ENCODE measurements at places on chromosomes 3 and 15.

- DNase-seq = no peak
Measured at GRCh38 chr3:194713299-194714136, 27.8 kb downstream of the FAM43A start.

GRCh38 chr3:117135207-117135606, 425.6 kb downstream of the TUSC7 start:
- DNase-seq = no peak

DNA sequence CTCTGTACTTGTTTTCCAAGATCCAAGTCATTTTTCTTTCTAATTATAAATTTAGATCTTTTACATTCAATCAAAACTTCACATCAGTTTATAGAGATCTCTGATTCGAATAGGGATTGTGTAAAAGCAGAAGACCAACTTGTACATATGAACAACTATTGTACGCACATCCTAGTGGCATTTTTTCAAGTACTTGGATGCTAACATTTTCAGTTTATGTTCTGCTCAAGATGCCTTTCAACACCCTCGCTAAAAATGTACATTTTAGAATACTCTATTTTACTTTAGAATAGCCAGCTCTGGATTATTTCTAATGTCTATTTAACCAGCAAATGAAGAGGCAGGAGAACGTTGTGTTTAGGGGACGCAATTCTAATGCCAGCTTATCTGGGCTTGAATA, 340.7 kb downstream of the ROBO1 start:
- no peak for DNase-seq

DNA sequence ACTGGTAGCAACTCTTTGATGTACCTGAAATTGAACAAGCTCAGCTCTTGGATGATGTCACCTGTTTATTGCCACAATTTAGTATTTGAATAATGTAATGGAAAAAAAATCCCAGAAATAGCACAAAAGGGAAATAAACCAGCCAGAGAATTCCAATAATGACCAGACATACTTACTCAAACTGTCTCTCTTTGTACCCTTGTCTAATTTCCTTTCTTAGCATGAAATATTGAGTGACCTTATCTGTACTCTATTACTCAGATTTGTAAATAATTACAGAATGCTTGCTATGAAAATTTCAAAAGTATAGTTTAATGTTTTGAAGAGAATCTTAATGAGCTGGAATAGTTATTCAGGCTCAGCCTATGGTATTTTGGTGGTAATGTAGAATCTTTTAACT, 555.4 kb upstream of the SGO1 start:
- no peak for DNase-seq

DNA sequence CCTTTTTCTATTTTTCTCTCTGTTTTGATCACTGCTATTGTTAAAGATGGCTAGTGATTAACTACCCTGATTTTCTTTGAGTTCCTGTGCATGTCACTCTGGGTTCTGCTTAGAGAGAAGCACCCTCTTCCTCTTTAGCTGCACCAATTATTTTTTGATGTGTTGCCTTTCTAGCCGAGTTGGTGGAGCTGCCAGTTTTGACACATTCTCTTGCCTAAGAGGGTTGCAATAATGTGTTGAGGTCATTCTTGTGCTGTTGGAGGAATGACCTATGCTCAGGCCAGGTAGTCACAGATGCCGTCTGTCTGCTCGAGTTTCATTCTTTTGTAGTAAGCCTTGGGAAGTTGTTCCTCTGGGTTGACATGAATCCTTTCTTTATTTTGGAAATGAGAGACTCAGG, 84.6 kb upstream of the DPH6 start:
- DNase-seq = no peak

DNA sequence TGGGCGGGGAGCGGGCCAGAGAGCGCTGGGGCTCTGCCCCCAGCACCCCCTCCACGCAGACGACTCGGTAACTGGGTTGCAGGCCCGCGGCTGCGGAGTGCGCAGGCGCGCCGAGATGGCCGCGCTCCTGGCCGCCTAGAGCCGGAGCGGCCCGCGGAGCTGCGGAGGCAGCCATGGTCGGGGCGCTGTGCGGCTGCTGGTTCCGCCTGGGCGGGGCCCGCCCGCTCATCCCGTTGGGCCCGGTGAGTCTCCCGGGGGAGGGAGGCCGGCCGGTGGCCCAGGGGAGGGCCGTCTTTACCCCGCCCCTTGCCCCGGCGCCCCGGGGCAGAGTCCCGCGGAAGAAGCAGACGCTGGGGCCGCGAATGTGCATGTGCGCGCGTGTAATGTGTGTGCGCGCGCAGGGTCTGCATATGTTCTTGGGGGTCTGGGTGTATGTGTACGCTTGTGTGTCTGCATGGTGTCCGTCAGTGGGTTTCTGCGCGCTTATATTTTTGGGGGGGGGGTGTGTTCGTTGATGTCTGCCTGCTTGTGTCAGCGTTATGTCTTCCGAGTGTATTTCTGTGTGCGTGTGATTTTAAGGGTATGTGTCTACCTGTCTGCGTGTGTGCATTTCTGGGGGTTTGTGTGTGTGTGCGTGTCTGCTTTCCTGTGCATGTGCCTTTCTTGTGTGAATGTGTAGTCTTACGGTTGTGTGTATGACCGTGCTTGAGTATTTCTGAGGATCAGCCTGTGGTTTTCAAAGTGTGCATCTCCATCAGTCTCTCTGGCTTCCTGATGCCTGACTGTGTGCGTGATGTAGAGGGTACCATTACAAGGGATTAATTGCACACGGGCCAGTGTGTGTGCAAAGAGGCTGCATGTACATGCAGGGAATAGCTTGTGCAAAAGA, at the start of gene ABHD14A:
TSS of gene ABHD14A (plus strand) at position 102 of the 889 bp plus-strand sequence. CDS start at position 174, 72 bp downstream.
- peak; percentile 57 for DNase-seq

- peak; percentile 13 for DNase-seq
Measured at GRCh38 chr3:184727357-184728009, 15.6 kb upstream of the MAGEF1 start.

DNA sequence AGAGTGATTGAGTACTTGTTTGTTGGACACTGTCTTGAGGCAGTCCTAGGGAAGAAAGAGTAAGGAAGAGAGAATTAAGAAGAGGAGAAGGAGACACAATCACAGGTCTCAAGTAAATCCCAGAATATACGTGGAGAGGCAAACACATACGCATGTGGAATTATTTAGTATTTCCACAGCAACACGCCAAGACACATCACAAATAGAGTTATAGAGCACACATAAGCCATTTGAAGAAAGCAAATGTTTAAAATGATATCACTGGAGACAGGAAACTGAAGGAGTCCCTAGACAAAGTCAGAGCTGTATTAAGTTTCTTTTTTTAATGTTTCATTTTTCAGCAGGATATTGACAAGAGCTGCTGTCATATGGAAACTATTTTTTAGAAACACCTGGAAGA, 206.1 kb upstream of the LRIG1 start:
- no peak for DNase-seq

GRCh38 chr3:185979721-185980121, 41.9 kb upstream of the TRA2B start:
- no peak for DNase-seq

GRCh38 chr15:66766282-66767230, 64.5 kb downstream of the SMAD6 start:
- DNase-seq = no peak

- no peak for DNase-seq
Measured at GRCh38 chr3:79367066-79367465, 400.7 kb downstream of the ROBO1 start.

- no peak for DNase-seq
Measured at GRCh38 chr15:26261413-26261812, 398.3 kb upstream of the ATP10A start.

DNA sequence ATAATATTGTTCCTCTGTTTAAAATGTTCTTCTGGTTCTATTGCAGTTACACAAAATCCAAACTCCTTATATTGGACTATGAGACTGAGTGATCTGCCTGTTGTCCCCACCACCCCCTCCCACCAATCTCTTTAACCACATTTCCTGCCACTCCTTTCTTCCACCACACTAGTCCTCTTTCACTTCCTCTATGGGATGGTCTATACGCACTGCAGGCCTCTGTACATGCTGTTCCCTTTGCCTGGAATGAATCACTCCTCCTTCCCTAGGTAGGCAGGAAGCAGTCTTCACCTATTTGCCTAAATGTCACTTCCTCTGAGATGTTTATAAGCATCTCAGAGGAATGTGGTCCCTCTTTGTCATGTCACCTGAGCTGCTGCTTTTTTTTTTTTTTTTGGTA, 4.0 kb downstream of the MAP2K1 start:
- no peak for DNase-seq
